ENCODE measurements at places on chromosomes 12 and 14.

DNA sequence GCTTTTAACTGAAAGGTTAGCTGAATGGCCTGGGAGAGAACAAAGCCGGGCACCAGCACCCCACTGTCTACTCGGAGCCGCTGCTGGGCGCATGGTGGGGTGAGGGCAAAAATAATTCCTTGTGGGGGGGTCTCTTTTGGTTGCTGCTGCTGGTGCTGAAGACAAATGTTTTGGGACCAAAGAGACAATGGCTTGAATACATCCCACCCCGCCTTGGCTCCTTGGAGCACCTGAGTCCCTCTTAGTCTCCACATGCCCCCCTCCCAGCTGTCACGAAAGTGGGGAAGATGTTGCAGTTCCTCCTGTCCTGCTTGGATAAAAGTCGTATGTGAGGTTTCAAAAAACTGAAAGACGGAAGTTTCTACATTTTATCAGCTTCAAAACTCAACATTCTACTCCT, 85.0 kb downstream of the PIWIL1 start:
- no peak for DNase-seq

DNA sequence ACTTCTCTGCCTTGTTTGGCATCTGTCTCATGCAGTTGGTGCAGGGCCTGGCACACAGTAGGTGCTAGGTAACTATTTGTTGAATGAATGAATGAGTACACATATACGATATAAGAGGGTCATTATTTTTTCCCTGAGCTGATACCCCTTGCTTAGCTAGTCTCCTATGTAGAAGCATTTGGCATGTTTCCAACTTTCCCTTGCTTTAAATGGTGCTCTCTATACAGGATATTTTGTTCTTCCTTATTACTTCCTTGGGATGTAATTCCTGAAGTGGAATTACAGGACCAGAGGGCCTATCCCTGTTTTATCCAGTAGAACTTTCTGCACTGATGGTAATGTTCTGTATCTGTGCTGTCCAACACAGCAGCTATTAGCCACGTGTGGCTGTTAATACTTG, 250.1 kb upstream of the PWP1 start:
- DNase-seq: no peak

DNA sequence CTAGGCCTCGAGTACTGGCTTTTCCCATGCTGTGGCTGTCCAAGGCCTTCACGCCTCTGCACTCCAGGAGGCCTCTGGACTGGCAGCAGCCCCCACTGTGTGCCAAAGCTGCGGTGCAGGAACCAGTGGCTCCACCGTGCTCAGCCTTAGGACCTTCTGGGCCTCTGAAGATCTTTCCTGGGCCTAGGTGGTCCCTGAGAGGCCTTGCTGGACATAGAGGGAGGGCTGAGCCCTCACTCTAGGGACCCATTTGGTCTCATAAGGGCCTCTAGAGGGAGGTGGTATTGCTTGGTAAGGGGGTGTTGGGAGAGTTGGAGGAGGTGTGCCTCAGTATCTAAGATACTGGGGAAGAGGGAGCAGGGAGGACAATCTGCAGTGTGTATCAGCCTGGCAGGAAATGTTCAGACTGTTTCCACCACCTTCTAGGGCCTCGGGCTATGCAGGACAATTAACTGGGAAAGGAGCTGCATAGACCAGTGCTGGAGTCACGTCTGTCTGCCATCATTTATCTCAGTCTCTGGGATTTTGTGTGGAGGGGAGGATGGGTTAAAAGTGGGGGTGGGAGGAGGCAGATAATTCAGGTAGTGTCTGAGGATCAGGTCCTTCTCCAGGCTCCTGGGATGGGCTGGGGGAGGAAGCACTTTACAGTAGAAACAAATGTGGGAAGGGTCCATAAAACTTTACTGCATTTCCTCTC, 2.9 kb downstream of the HOXC5 start:
- DNase-seq: no peak

DNA sequence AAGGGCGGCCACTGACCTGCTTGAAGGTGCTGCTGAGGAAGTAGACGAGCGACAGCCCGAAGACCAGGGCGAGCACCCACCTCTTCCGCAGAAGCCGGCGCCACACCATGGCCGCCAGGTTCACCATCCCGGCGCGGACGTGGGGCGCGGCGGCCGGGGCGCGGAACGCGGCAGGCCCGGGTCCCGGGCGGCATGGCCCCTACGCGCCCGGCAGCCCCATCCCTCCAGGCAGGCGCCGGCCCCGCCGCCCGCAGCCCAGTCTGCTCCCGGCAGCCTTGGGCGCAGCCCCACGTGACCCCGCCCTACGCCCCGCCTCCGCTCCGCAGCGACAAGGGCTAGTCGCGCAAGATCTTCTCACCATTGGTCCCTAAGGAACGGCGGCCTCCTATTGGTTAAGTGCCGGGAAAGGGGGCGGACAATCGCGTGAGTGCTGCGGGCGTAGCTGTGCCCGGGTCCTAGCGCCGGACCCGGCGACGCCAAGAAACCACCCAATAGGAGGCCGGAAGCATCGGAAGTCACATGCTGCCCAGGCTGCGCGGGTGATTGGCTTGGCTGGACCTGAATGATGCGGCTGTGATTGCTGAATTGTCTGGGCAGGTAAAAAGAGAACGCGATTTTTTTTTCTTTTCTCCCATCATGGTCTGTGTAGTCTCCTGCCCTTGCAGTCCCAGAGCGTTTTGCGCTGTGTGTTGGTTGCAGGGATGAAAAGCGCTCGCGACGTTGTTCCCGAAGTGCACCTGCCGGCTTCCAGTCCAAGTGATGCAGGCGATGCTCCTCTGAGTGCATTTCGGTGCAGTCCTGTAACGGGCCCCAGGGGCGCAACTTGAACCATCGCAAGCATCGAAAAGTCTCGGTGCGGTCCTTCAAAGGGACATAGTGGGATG, at the start of the genes RNFT2 and SPRING1:
Gene RNFT2, plus strand, starts transcription at position 542 of the 884 bp plus-strand sequence. CDS start 2,183 bp downstream, outside the sequence.
Gene SPRING1, minus strand, starts transcription at position 296 of the 884 bp plus-strand sequence. Its CDS starts 169 bp downstream, at position 127.
- peak; percentile 98 for DNase-seq

- DNase-seq: no peak
These were observed 76.1 kb downstream of the TBC1D30 start for GRCh38 chr12:64900540-64900939.

DNA sequence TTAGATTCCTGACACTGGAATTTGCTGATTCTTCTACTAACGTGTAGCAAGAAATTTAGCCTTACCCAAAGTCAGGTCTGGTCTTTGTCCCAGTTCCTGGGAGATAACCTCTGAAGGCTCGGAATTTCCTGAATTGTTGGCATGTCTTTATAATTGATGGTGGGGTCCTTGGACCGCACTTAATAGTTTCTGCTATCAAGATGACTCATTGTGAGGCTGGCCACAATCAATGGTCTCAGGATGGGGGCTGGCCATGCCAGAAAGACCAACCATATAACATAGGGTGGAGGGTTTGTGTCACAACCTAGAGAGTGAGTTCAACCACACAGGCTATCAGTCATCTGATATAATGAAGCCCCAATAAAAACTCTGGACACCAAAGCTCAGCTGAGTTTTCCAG, 259.7 kb downstream of the DAD1 start:
- DNase-seq: no peak

- DNase-seq: no peak
These were observed 52.9 kb downstream of the C12orf42 start for GRCh38 chr12:103442822-103443221.

DNA sequence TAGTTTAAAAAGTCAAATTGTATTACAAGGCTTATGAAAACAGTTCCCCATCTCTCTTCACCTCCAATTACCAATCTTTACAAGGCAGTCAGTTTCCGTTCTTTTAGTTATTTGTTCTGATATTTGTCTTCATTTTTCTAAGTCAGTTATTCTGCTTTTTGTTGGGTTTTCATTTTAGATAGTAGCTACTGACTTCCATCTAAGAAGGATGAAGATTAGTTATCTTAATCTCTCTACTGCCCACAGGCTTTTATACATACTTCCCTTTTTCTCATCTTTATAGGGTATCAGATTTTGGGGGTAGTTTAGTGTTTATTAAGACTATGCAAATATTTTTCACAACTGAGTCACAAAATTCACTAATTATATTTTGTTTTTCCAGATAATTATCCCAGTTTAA, 38.4 kb downstream of the FRS2 start:
- DNase-seq: no peak

DNA sequence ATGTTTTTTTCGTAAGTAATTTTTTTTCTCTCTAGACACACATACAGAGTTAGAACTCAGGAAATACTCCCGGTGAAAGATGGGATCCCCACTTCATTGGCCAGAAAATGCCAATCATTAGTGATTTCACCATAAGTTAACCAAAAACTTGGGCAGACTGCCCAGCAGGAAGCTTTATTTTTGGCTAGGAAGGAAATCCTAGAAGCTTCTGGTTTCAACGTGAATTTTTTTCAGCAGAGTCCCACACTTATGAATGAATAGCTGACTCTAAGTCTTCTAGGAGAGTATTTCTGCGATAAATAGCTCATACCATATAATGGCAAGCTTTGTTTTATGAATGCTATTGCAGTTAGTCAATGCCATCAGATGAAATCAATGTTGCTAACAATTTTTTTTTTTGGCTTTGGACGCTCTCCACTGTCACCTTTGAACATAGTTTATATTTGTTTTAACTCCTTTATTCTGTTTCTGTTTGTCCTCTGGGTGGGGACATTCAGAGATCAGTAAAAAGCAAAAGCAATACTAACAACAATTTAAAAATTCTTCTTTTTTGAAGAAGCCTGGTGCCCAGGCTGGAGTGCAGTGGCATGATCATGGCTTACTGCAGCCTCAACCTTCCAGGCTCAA, 9.5 kb downstream of the PPP1CC start:
- DNase-seq: no peak

GRCh38 chr14:92437729-92438285, 75.8 kb upstream of the RIN3 start:
- no peak for DNase-seq

DNA sequence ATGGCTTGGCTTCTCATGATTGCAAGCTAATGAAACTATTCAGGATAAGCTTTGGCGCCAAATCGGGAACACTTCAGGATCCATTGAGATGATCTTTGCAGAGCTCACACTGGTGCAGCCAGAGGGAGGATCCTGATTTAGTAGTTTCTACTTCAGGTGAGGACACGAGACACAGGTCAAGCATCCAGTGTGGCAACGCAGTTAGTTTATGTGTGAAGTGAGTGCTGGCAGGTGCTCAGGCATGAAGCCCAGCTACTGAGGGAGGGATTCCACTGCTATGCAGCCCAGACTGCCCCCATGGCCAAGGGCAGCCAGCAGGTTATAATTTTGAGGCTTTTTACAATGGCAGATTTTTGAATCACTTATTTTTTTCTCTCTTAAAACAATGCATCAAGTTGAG, 113.5 kb upstream of the PCED1B start:
- no peak for DNase-seq

- no peak for DNase-seq
These were observed 46.2 kb downstream of the SFSWAP start for GRCh38 chr12:131757111-131757510.

GRCh38 chr12:63276537-63277365, 125.8 kb upstream of the AVPR1A start:
- no peak for DNase-seq

DNA sequence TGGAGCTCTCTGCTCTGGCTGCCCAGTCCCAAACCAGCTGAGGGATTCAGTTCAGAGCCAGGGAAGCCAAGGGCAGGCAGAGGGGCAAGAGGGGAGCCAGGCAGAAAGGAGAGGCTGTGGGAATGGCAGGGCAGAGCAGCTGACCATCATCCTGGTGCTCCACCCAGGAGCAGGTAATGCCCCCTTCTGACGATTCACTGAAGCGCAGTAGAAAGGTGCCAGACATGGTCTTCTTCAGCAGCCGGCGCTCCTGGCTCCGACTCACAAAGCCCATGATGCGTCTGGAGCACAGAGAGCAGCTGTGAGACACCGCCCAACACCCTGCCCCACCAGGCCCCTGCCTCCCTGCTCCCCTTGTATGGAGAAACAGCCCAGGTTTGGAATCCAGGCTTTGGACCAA, 8.0 kb downstream of the IL23A start:
- DNase-seq: no peak

GRCh38 chr14:103001226-103001625, 56.1 kb downstream of the CDC42BPB start:
- DNase-seq: no peak

- DNase-seq: no peak
These were observed 10.5 kb upstream of the OR10P1 start for GRCh38 chr12:55626154-55626553.

DNA sequence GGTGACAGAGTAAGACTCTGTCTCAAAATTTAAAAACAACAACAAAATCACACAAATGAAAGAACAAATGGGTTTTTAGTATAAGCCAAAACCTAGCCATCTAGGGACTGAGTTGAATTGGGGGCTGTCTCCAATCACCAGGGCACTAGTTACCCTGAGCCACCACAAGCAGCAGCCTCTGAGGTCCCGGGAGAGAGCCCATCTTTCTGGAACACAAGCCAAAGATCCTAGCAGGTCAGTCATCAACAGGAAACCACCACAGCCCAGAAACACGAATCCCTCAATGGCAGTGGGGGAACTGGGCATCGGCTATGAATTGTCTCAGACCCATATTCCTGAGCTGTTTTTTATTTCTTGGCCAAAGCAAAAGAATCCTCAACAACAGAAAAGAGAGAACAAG, 75.3 kb downstream of the KDM2B start:
- DNase-seq: no peak

- DNase-seq: peak; percentile 20
These were observed 12.9 kb upstream of the MCRS1 start for GRCh38 chr12:49580572-49581535.

DNA sequence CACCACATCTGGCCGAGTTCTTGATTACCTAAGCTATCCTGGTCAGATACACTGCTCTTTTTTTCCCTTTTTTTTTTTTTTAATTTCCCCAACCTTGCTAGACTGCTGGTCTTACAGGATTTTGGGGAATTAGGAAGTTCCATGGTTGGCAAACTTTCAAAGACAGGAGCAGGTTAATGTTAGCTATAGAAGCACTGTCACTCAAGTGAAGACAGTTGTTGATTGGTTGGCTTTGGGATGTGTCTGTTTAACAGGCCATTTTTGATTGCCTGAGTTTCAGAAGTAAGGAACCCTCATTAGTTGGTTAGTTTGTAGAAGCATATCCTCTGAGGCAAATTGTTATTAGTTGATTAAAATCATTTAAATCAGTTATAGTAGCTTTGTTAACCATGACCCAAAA, 36.8 kb downstream of the RAP1B start:
- DNase-seq: no peak

GRCh38 chr14:74491956-74492775, 939 bp downstream of the NPC2 start:
- DNase-seq: no peak

- DNase-seq: no peak
These were observed 575 bp downstream of the L2HGDH start for GRCh38 chr14:50311337-50311971.

DNA sequence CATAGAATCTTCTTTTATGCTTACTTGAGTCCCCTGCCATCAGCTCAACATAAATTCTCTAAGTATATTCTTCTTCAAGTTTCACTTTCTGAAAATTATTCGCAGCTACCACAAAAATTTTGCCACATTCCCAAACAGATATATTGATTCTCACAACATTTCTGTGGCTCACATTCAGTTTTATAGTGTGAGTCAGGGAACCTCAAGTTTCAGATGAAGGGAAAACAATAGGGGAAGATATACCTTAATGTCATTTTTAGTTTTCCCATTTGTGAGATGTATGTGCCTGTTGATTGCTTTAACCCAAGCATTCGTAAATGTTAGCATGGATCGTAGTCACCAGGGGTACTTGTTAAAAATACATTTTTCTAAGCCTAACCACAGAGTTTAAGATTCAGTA, 465.8 kb downstream of the CCER1 start:
- DNase-seq: no peak

Measured in stimulated activated CD8-positive, alpha-beta memory T cell treated with anti-CD3 and anti-CD28 coated beads, Interleukin-7, amount 100 ng/mL, for 24 hours (primary cell).